ENCODE measurements at places on chromosomes 3 and 15.

- no peaks in the 10 kb centered on the region for H3K4me1 ChIP-seq
- DNase-seq: no peak
- H3K4me3 ChIP-seq: no peak within 1 kb of the TSS
- H3K27ac ChIP-seq: no peak within 1 kb of the TSS
- H3K36me3 ChIP-seq: no peaks in the 10 kb centered on the region
These were observed at the start of gene ITGA11 for GRCh38 chr15:68431792-68432401. Gene ITGA11 (minus strand): TSS chr15:68432163. CDS start chr15:68432066, 97 bp downstream.

DNA sequence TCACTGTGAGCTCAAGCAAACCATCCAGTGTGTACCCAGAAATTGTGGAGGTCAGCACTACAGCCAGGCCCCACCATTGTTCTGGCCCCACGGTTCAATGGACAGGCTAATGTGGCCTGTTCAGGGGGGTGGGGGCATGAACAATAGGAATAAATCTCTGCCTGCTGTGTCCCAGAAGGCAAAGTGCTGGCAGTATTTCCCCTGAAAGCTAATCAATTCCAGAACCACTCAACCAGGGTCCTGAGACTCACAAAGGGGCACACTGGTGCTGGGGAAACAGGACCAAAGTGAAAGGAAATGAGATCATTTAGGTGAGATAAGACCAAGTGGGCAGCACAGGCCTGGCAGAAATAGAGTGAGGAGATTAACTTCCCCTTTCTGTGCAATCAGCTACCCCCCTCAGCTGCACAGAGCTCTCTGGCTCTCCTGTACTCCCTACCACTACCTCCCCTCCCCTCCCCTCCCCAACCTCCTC is 11.5 kb downstream of the CRYGS start:
- DNase-seq: no peak
- no peaks in the 10 kb centered on the region for H3K27me3 ChIP-seq
- peaks cover 41% of the 10 kb centered on the region for H3K4me1 ChIP-seq

DNA sequence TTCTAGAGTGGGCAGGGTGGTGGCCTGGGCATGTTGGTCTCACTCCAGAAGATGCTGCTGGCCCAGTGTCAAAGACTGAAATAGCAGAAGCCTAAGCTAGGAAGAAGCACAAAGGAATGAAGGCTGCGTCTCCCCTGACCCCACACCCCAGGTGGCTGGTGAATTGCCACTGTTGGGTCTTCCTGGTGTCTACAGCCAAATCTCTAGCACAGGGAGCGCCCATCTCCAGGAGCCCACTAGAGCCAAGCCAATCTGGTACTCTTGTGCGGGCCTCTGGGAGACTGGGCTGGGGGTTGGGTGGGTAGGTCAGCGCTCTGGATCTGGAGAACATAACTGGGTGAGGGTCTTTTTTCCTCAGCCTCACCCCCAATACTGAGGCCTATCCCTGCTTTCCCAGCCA is 894 bp downstream of the TUSC2 start:
- no peaks in the 10 kb centered on the region for H3K27me3 ChIP-seq
- H3K4me1 ChIP-seq: peaks cover 31% of the 10 kb centered on the region
- H3K36me3 ChIP-seq: peaks cover 27% of the 10 kb centered on the region

GRCh38 chr3:147189016-147189415 is 217.3 kb downstream of the ZIC4 start:
- no peaks in the 10 kb centered on the region for H3K27me3 ChIP-seq
- no peaks in the 10 kb centered on the region for H3K4me1 ChIP-seq
- DNase-seq: no peak
- no peak overlapping the region for H3K27ac ChIP-seq

DNA sequence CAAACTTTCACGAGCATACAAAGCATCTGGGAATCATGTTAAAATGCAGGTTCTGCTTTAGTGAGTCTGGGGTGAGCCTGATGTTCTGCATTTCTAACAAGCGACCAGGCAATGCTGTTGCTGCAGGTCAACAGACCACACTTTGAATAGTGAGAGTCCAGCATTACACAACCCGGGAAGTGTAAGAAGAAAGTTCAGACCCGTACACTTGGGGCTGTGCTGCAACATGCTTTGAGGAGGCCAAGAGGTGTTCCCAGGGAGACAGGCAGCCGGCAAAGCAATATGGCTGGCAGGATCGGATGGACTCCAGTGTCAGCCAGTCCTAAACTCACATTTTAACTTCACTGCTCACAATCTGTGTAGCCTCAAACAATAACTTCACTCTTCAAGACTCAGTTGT is 134.2 kb downstream of the LIPC start:
- no peak overlapping the region for H3K27ac ChIP-seq
- peaks cover 10% of the 10 kb centered on the region for H3K4me1 ChIP-seq
- H3K27me3 ChIP-seq: no peaks in the 10 kb centered on the region
- H3K36me3 ChIP-seq: no peaks in the 10 kb centered on the region
- no peak overlapping the region for H3K4me3 ChIP-seq

DNA sequence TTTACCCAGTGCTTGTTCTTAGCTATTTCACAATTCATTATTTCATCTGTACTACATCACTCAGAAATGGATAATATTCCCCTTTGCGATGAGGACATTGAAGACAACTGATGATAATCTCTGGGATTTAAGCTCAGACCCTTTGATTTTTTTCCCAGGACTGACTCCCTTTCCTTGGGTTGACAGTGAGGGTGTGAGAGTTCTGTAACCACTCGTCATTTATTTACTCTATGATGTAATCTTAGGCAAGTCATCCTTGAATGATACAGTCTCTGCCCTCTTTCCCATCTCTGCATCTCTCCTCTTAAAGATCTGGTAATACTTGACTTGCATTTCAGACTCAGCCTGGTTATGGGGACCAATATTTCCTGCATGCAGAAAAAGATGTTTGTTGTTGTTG is 1041.7 kb downstream of the AGBL1 start:
- no peaks in the 10 kb centered on the region for H3K4me1 ChIP-seq
- no peaks in the 10 kb centered on the region for H3K36me3 ChIP-seq
- H3K27me3 ChIP-seq: no peaks in the 10 kb centered on the region
- H3K4me3 ChIP-seq: no peak overlapping the region
- no peak for DNase-seq
- no peak overlapping the region for H3K27ac ChIP-seq

DNA sequence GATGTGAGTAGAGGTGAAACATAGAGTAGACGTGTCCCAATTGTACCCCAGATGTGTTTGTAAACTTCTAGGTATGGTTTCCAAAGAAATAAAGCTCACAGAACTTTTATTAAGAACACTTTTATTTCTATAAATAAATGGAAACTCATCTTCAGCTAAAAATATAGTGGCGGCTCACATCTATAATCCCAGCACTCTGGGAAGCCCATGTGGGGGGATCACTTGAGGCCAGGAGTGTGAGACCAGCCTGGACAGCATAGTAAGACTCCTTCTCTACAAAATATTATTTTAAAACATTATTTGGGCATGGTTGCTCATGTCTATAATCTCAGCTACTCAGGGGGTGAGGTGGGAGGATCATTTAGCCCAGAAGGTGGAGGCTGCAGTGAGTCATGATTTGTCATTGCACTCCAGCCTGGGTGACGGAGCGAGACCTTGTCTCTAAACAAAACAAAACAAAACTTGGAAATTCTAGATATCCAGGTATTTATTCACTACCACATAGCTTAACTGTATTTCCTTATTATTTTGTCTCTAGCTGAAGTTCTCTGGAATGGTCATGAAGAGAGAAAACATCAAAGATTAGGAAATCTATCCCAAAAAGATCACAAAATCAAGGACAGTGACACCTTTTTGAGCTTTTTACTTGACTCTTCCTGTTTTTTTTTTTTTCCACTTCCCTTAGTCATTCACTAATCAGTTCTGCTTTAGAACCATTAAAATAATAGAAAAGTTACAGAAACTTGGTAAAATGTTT is 258.1 kb downstream of the TIGIT start:
- H3K27ac ChIP-seq: no peak overlapping the region
- no peaks in the 10 kb centered on the region for H3K4me1 ChIP-seq
- no peak for DNase-seq
- H3K27me3 ChIP-seq: no peaks in the 10 kb centered on the region
- H3K36me3 ChIP-seq: no peaks in the 10 kb centered on the region

DNA sequence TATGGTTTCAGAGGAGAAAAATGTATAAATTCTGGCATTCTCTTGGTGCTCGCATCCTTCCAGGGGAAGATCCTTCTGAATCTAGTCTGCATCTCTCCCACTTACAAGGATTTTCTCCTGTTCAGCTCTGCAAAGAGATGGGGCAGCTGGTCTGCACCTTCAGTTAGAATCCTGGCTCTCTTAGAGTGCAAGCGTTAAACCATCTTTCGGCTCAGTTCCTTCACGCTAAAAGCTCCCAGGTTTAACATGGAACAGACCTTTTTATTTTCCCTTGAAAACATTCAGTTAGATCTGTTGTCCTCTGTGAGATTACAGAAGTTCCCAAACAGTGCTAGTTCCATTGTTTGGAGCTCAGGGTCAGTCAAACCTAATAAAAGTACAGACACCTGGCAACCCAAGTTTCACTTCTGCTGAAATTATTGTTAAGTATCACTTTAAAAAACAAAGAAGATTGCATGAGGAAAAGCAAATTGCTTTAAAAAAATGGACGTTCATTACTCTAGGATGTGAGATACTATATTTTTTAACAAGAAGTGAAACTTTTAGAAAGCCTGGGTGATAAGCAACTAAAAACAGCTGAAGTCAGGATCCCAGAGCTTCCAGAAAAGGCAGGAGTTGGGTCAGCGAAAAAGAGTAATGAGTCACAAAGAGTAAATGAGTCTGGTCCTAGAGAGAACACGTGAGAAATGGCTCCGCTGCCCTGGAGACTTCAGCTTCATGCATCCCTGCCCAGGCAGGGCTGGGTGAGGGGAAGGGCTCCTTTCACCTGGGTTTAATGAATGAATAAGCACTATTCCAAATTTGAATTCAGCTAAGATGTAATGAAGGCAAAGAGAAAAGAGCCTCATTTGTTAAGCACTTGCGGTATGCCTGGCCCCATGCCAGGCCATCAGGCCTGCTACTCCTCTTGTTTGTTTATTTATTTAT is 63.3 kb downstream of the ABTB1 start:
- H3K36me3 ChIP-seq: no peaks in the 10 kb centered on the region
- H3K4me3 ChIP-seq: no peak overlapping the region
- H3K27ac ChIP-seq: no peak overlapping the region
- no peak for DNase-seq

DNA sequence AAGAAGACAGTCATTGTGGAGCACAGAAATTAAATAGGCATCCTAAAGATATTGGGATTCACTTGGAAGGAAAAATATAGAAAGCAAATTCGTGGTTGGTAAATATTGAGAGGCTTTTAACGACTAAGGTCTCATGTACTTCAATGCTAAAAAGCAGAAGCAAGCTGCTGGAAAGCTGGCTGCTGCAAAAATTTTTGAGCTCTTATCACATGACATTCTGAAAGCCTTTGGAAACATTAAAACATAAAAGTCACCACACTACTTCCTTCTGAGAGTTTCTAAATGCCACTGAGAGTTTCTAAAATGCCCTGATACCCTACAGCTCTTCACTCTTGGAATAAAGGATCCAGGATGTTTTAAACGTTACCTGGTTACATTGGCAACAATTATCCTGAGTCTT is 39.0 kb upstream of the CBLB start:
- H3K4me3 ChIP-seq: no peak overlapping the region
- H3K27me3 ChIP-seq: no peaks in the 10 kb centered on the region
- peak; percentile 13 for DNase-seq
- peaks cover 12% of the 10 kb centered on the region for H3K4me1 ChIP-seq

- no peaks in the 10 kb centered on the region for H3K4me1 ChIP-seq
- H3K27ac ChIP-seq: no peak overlapping the region
- H3K4me3 ChIP-seq: no peak overlapping the region
- no peak for DNase-seq
- H3K27me3 ChIP-seq: no peaks in the 10 kb centered on the region
- no peaks in the 10 kb centered on the region for H3K36me3 ChIP-seq
These were observed 55.5 kb downstream of the BSN start for GRCh38 chr3:49609815-49610214.

GRCh38 chr15:63018639-63019038 is 23.9 kb upstream of the TPM1 start:
- peaks cover 3% of the 10 kb centered on the region for H3K27me3 ChIP-seq
- H3K4me3 ChIP-seq: no peak overlapping the region
- H3K27ac ChIP-seq: no peak overlapping the region
- no peak for DNase-seq
- peaks cover 4% of the 10 kb centered on the region for H3K4me1 ChIP-seq

DNA sequence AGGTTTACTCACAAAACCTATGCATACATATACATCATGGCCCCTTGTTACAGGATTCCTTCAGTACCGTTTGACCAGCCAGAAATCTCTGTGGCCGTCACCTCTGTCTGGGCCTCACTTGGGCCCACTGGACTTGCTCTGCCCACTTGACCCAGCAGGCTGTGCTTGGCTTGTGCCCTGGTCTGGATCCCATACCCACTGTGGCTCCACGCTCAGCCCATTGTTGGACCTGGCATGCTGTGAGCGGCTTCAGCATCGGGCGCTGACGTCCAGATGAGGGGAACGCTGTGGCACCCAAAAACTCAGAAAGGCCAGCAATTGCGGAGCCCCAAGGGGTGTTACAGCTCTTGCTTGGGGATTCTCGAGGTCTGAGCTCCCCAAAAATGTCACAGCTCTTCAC is 733.6 kb downstream of the PLOD2 start:
- no peaks in the 10 kb centered on the region for H3K4me1 ChIP-seq
- no peaks in the 10 kb centered on the region for H3K27me3 ChIP-seq
- H3K4me3 ChIP-seq: no peak overlapping the region

GRCh38 chr3:32375596-32375930 is 16.1 kb upstream of the CMTM7 start:
- H3K4me3 ChIP-seq: no peak overlapping the region
- peaks cover 3% of the 10 kb centered on the region for H3K36me3 ChIP-seq
- no peak overlapping the region for H3K27ac ChIP-seq
- no peak for DNase-seq
- peaks cover 29% of the 10 kb centered on the region for H3K4me1 ChIP-seq
- H3K27me3 ChIP-seq: no peaks in the 10 kb centered on the region

DNA sequence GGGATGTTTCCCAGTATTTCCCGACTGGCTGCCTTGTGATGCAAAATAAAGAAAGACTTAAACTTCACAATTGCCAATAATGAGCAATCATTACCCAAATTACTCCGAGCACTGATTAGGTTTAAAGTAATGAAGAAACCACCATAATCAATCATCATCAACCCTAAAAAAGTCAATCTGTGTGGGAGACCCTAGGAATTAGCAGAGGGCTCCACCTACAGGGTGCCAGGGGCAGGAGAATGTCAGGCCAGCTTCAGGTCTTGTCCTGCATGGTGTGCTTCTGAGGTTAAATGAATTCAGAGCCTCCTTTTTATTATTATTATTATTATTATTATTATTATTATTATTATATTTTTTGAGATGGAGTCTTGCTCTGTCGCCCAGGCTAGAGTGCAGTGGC is 478.0 kb upstream of the ARRDC4 start:
- DNase-seq: no peak
- no peaks in the 10 kb centered on the region for H3K4me1 ChIP-seq
- no peak overlapping the region for H3K4me3 ChIP-seq
- no peak overlapping the region for H3K27ac ChIP-seq
- H3K27me3 ChIP-seq: no peaks in the 10 kb centered on the region

DNA sequence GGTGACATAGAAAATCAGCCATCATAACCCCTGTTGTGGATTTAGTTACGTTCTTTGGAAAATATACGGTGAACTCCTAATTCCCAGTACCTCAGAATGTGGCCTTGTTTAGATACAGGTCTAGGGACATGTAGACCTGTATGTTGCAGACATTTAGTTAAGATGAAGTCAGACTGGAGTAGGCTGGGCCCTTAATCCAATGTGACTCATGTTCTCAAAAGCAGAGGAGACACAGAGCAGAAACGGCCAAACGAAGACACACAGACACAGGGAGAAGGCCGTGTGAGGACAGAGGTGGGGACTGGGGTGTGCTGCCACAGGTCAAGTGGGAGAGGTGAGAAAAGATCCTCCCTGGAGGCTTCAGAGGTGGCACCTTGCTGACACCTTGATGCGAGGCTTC is 119.0 kb upstream of the PROK2 start:
- H3K27ac ChIP-seq: no peak overlapping the region
- no peak overlapping the region for H3K4me3 ChIP-seq
- H3K4me1 ChIP-seq: peaks cover 9% of the 10 kb centered on the region
- H3K36me3 ChIP-seq: no peaks in the 10 kb centered on the region
